ENCODE measurements at places on chromosomes 1 and 21.

DNA sequence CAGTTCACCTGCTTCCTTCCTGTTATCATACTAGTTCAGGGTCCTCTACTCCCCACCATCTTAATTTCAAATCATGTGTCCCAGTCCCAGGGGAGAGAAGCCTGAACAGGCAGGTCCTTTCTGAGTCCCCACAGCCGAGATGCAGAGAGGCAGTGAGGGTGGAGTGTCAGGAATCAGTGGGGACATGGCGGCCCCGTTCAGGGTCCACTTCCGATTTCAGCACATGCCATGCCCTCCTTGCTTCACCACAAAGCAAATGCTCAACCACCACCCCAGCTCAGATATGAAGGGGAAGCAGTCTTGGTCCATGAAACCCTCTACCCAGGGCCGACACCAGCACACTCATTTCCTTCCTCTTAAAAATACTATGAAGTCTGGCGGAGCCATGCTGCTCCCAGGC is 5.2 kb upstream of the SEMA4A start:
- no peaks in the 10 kb centered on the region for H3K36me3 ChIP-seq
- H3K27ac ChIP-seq = no peak overlapping the region
- H3K4me1 ChIP-seq = peaks cover 14% of the 10 kb centered on the region
- H3K4me3 ChIP-seq = no peak overlapping the region

DNA sequence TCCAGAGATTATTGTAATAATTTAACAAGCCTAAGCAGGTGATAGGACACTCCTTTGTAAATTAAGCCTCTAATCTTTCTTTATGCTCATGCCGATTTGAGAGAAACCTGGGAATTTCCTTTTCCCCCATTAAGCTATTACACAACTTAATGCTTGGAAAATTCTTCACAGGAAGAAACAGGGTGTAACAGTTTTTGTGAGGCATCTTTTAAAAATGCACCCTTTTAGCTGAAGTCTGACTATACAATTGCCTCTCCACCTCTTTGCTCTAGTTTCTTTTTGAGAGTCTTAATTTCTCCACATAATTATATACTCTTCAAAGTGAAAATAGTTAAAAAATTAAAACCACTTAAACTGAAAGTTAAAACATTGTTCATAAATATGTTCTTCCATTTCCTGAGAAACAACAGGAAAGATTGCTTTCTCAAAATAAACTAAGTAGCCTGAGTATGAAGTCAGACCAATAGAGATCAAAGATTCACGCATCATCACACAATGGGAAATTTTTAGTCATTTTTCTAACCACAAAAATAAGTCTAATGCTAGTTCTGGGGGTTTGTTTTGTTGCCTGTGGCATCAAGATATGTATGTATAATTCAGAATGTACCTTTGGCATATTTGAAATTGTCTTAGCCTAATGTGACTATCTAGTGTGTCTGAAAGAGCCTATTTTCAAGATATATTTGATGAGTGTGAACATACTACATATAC is 34.7 kb downstream of the LRRC8D start:
- H3K4me1 ChIP-seq = peaks cover 10% of the 10 kb centered on the region
- peak overlapping the region; percentile 76 for H3K27ac ChIP-seq
- H3K27me3 ChIP-seq = no peaks in the 10 kb centered on the region
- no peak overlapping the region for H3K4me3 ChIP-seq

DNA sequence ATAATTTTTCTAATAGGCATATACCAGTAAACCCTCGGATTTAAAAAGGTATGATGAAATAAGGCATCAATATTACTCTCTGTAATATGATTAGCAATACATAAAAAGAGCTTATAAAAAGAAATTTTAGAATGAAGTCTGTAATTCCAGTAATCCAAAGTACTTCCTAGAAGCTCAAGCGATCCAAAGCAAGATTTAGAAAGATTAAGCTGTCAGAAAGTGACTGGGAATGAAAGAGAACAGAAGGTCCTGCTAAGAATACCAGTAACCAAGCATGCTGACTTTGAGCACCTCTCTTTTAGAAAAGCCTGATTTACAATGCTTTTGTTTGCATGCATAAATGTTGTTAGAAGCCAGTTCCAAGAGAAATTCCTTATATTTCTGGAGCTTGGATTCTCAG is 125.1 kb downstream of the GIPC2 start:
- no peak overlapping the region for H3K4me3 ChIP-seq
- no peak overlapping the region for H3K27ac ChIP-seq
- no peaks in the 10 kb centered on the region for H3K36me3 ChIP-seq
- H3K4me1 ChIP-seq = no peaks in the 10 kb centered on the region
- no peak for DNase-seq

DNA sequence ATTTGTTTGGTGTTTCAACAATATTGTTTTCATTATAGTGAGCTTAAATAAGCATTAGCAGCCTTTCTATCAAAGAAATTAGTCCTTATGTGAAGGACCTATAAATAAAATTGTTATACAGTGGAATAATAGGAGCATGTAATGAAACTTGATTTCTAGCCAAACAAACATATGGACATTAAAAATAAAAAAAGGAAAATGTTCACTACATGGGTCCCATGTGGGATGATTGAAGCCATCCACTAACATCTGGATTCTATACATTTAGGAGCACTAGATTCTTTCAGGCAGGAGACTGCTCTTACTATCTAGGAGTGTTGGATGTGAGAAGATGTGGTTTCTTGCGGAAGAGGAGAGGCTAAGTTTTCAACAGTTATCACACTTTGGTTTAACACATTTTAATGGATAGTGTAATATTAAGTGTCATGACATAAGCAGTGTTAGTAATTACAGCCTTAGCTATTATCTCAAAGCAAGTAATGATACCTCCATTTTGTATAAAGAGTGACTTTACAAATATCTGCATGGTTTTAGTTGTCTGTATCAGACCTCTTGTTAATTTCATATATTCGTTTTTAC is 62.3 kb downstream of the LYPLAL1 start:
- H3K27me3 ChIP-seq = no peaks in the 10 kb centered on the region
- H3K36me3 ChIP-seq = no peaks in the 10 kb centered on the region
- H3K4me1 ChIP-seq = no peaks in the 10 kb centered on the region
- H3K4me3 ChIP-seq = no peak overlapping the region

- H3K4me3 ChIP-seq = no peak overlapping the region
- no peak for DNase-seq
- H3K27ac ChIP-seq = no peak overlapping the region
- peaks cover 9% of the 10 kb centered on the region for H3K36me3 ChIP-seq
These were observed 8.3 kb downstream of the AHCTF1 start for GRCh38 chr1:246923482-246923881.

DNA sequence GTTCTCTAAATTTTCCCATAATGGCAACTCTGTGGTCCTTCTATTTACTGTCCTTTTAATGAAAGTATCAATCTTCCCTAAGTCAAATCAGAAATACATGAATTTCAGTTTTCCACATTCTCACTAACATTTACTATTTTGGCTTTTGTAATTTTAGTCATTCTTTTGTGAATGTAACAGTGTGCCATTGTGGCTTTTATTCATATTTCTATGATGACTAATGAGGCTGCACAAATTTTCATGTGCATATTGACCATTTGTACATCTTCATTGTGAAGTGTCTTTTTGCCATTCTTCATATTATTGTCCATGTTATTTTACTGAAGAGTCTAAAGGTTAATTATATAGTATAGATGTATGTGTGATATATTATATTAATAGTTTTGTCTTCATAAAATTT is 431.0 kb upstream of the BRINP3 start:
- no peaks in the 10 kb centered on the region for H3K27me3 ChIP-seq
- no peaks in the 10 kb centered on the region for H3K4me1 ChIP-seq
- H3K36me3 ChIP-seq = no peaks in the 10 kb centered on the region
- no peak for DNase-seq
- H3K4me3 ChIP-seq = no peak overlapping the region
- H3K27ac ChIP-seq = no peak overlapping the region

- H3K36me3 ChIP-seq = no peaks in the 10 kb centered on the region
- no peak for DNase-seq
- no peak overlapping the region for H3K27ac ChIP-seq
- no peaks in the 10 kb centered on the region for H3K27me3 ChIP-seq
These were observed 98.4 kb upstream of the GADD45A start for GRCh38 chr1:67586596-67586995.

DNA sequence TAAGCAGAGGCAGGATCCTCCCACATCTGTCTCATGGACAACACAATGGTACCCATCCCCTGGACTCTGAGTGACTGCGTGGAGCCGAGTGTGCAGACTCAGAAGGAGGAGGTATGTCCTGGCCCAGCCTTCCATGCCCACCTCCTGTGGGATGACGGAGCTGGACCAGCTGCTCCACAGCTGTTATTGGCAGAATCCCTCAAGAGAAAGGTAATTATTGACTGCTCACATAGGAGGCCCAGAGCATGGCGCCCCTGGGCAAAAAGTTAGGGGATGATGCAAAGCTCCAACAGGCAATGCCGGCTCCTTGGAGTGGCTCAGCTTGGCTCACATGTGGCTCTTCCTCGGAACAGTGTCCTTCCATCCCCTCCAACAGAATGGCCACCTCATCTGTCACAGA is 12.2 kb upstream of the ACTRT2 start:
- H3K36me3 ChIP-seq = no peaks in the 10 kb centered on the region
- no peaks in the 10 kb centered on the region for H3K27me3 ChIP-seq
- no peak overlapping the region for H3K4me3 ChIP-seq

GRCh38 chr1:111516005-111516535 is 12.6 kb upstream of the ADORA3 start:
- DNase-seq = no peak
- peaks cover 47% of the 10 kb centered on the region for H3K4me1 ChIP-seq
- H3K36me3 ChIP-seq = no peaks in the 10 kb centered on the region
- H3K4me3 ChIP-seq = peak overlapping the region; percentile 36
- no peak overlapping the region for H3K27ac ChIP-seq

- H3K4me1 ChIP-seq = peaks cover 1% of the 10 kb centered on the region
- DNase-seq = peak; percentile 37
- H3K4me3 ChIP-seq = no peak overlapping the region
- no peaks in the 10 kb centered on the region for H3K27me3 ChIP-seq
- no peak overlapping the region for H3K27ac ChIP-seq
These were observed 4.6 kb downstream of the DMAP1 start for GRCh38 chr1:44217809-44218410.

- peaks cover 3% of the 10 kb centered on the region for H3K36me3 ChIP-seq
- peaks cover 13% of the 10 kb centered on the region for H3K4me1 ChIP-seq
- H3K4me3 ChIP-seq = no peak overlapping the region
These were observed 9.6 kb downstream of the ZNF644 start for GRCh38 chr1:91012196-91012595.

GRCh38 chr1:30520476-30520875 is 202.9 kb downstream of the MATN1 start:
- no peak overlapping the region for H3K27ac ChIP-seq
- no peaks in the 10 kb centered on the region for H3K4me1 ChIP-seq
- no peaks in the 10 kb centered on the region for H3K27me3 ChIP-seq

GRCh38 chr1:179575497-179576314 is at the start of gene NPHS2:
NPHS2 (minus strand) TSS chr1:179575948; CDS start chr1:179575864, 84 bp downstream.
- H3K4me1 ChIP-seq = no peaks in the 10 kb centered on the region
- H3K4me3 ChIP-seq = no peak within 1 kb of the TSS
- no peak for DNase-seq
- H3K27ac ChIP-seq = no peak within 1 kb of the TSS

DNA sequence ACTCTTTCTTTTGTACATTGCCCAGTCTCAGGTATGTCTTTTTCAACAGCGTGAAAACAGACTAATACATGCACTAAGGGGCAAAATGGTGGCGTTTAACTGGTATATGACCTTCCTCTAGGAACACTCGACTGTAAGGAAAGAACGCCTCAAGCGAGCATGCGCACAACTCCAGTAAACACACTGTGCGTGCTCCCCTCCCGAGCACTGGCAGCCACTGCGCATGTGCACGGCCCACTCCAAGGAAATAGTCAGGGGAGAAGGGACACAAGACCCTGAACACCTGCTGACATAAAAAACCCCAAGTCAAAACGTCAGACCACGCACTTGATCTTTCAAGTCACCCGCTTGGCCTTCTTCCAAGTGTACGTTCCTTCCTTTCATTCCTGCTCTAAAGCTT is 173.5 kb downstream of the NPHP4 start:
- H3K4me1 ChIP-seq = no peaks in the 10 kb centered on the region
- peaks cover 8% of the 10 kb centered on the region for H3K27me3 ChIP-seq
- DNase-seq = no peak
- H3K4me3 ChIP-seq = no peak overlapping the region
- H3K36me3 ChIP-seq = no peaks in the 10 kb centered on the region

DNA sequence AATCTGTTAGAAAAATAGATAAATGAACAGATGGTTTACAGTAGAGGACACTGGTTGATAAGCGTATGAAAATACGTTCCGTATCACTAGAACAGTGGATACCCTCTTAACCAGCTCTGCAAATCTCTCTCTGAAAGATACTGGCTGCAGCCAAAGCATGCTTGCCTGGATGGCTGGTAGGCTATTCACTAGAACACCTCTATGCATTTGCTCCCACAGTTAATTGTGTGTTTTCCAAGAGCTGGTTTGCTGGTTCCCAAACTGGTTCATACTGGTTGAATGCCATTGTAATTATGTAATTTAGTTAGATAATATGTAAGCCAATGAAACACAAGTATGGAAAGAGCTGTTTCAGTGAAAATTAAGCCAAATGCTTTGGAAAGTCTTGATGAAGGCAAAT is 126.6 kb downstream of the C1orf21 start:
- no peaks in the 10 kb centered on the region for H3K27me3 ChIP-seq
- no peaks in the 10 kb centered on the region for H3K4me1 ChIP-seq
- H3K27ac ChIP-seq = no peak overlapping the region
- no peaks in the 10 kb centered on the region for H3K36me3 ChIP-seq
- DNase-seq = no peak

- H3K27me3 ChIP-seq = no peaks in the 10 kb centered on the region
- H3K4me1 ChIP-seq = no peaks in the 10 kb centered on the region
- H3K4me3 ChIP-seq = no peak overlapping the region
- H3K27ac ChIP-seq = no peak overlapping the region
- no peak for DNase-seq
These were observed 95.3 kb downstream of the ABCA4 start for GRCh38 chr1:94025383-94026340.

GRCh38 chr1:110383251-110383990 is 7.4 kb downstream of the SLC16A4 start:
- no peak overlapping the region for H3K4me3 ChIP-seq
- DNase-seq = no peak
- no peaks in the 10 kb centered on the region for H3K4me1 ChIP-seq
- H3K27ac ChIP-seq = no peak overlapping the region
- H3K36me3 ChIP-seq = no peaks in the 10 kb centered on the region

GRCh38 chr1:108901106-108901505 is 24.3 kb downstream of the GPSM2 start:
- DNase-seq = no peak
- H3K4me3 ChIP-seq = no peak overlapping the region
- no peaks in the 10 kb centered on the region for H3K4me1 ChIP-seq

GRCh38 chr21:45326891-45327440 is 39.3 kb upstream of the POFUT2 start:
- no peaks in the 10 kb centered on the region for H3K36me3 ChIP-seq
- H3K27me3 ChIP-seq = no peaks in the 10 kb centered on the region
- no peak overlapping the region for H3K4me3 ChIP-seq
- no peak overlapping the region for H3K27ac ChIP-seq
- H3K4me1 ChIP-seq = peaks cover 11% of the 10 kb centered on the region

Data from effector memory CD4-positive, alpha-beta T cell (primary cell).